ENCODE measurements at places on chromosomes 2 and 18.

DNA sequence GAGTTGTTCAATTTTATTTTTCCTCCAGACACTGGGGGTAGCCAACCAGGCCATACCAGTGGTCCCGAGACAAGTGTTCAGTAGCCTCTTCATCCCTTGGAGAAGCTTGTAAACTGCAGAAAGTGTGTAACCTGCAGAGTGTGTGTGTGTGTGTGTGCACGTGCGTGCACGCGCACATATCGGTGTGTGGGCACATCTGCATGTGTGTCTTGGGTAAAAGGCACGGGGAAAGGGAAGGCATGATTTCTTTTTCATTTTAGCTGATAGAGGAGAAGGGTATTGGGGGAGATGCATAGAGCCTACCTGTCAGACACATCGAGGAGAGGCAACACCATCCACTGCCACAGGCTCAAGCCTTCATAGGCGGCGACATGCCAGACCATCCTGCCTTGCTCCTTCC lies 181.4 kb downstream of the CLIP4 start:
- no peaks in the 10 kb centered on the region for H3K4me1 ChIP-seq
- no peak overlapping the region for H3K4me3 ChIP-seq
- H3K27ac ChIP-seq = no peak overlapping the region
- H3K27me3 ChIP-seq = peaks cover 3% of the 10 kb centered on the region
- H3K36me3 ChIP-seq = no peaks in the 10 kb centered on the region

- H3K36me3 ChIP-seq = no peaks in the 10 kb centered on the region
- H3K4me3 ChIP-seq = no peak overlapping the region
- H3K4me1 ChIP-seq = no peaks in the 10 kb centered on the region
- DNase-seq = no peak
- H3K27ac ChIP-seq = no peak overlapping the region
- H3K27me3 ChIP-seq = no peaks in the 10 kb centered on the region
Observed at GRCh38 chr2:107338059-107338458, 452.1 kb upstream of the ST6GAL2 start.

- H3K4me3 ChIP-seq = no peak overlapping the region
- no peak overlapping the region for H3K27ac ChIP-seq
- H3K27me3 ChIP-seq = no peaks in the 10 kb centered on the region
- H3K36me3 ChIP-seq = no peaks in the 10 kb centered on the region
- no peaks in the 10 kb centered on the region for H3K4me1 ChIP-seq
Observed at GRCh38 chr2:114812261-114812660, 369.8 kb downstream of the DPP10 start.

DNA sequence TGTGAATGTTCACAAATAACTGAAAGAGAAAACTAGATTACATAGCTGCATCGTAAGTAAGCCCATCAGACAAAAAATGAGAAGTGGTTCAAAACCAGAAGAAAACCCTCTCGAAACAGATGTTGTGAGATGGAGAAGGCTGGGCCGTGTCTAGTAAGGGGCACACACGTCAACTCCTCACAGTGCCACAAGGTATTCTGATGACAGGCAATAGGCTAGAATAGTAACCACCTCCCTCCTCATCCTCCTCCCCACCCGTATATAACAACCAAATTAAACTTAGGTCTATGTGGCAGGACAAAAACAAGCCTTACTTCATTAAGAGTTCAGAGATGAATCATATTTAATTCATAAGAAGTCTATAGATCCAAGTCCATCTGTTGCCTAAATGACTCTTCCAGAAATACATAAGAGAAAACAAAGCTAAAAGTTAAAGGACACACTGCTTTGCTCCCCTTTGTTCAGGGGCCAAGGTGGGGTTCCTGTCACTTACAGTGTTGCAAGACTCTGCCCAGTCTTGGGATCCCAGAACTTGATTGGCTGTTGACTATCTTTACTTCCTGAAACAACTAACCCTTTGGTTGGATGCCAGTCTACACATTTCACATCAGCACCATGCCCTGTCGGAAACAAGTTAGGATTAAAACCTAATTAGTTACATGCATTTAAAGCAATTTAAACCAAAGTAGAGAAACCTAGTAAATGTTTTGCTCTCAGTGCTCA lies 25.0 kb downstream of the SFT2D3 start:
- H3K4me1 ChIP-seq = no peaks in the 10 kb centered on the region
- DNase-seq = no peak
- peaks cover 5% of the 10 kb centered on the region for H3K36me3 ChIP-seq
- H3K27me3 ChIP-seq = no peaks in the 10 kb centered on the region
